ENCODE measurements at places on chromosomes 5 and 9.
A peak's percentile ranks its signal among the peaks of the same experiment; 100 is the strongest.

DNA sequence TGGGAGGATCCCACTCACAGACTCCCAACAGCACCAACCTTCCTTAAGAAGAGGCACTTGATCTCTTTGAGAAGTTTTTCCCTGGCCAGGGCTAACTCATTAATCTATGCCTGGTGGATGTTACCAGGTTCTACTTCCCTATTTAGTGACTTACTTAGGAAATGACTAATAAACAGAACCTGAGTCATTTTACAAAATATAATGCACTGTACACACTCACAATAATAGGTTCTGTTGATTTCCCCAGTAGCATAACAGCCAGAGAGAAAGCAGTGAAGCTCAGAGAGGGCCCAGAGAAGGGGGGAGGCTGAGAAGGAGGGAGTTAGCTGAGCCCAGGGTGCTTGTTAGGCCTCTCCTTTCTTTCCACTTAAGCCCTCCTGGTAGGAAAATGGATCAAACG, 27.1 kb downstream of the FRMD3 start:
- H3K27me3 ChIP-seq, result peaks cover 18% of the 10 kb centered on the region
- H3K4me1 ChIP-seq, result peaks cover 13% of the 10 kb centered on the region
- peaks cover 3% of the 10 kb centered on the region for H3K36me3 ChIP-seq
- no peak overlapping the region for H3K4me3 ChIP-seq

DNA sequence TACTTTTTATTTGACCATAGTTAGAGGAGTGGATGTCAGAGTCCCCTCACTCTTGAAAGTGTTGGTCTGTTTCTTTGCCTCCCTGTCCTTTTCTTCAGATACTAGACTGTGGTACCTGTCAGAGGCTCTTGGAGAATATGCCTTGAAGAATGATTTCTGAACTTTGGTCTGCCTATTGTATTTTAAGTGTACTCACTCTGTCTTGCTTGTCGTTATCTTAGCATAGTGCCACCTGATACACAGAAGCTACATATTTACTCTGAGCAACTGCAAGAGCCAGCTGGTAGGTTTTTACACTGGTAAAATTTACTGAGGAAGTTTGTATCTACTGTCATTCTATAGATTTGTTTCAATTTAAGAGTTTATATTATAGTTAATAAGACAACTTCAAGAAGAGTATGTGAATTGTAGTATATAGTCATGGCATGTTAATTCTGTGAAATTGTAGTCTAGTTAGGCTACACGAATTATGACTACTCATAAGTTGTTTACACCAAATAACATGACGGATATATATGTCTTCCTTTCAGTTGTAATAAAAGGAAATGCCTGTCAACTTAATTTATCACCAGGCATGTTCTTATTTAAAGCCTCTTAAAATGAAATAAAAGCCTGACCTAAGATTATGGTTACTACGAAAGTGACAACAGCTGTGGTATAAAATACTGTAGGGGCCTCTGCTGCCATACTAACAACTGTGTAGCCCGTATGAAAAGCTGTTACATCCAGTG, 201.7 kb downstream of the KDM4C start:
- peaks cover 2% of the 10 kb centered on the region for H3K36me3 ChIP-seq
- H3K27ac ChIP-seq, result no peak overlapping the region
- DNase-seq, result no peak
- no peak overlapping the region for H3K4me3 ChIP-seq

- H3K27me3 ChIP-seq, result no peaks in the 10 kb centered on the region
- H3K27ac ChIP-seq, result no peak overlapping the region
- H3K4me3 ChIP-seq, result no peak overlapping the region
- no peaks in the 10 kb centered on the region for H3K4me1 ChIP-seq
These were observed 106.7 kb downstream of the SMIM15 start for GRCh38 chr5:61055434-61056006.

- H3K36me3 ChIP-seq, result no peaks in the 10 kb centered on the region
- peaks cover 47% of the 10 kb centered on the region for H3K27me3 ChIP-seq
- no peak for DNase-seq
- H3K4me3 ChIP-seq, result no peak overlapping the region
These were observed 192.2 kb upstream of the CDKN2B start for GRCh38 chr9:22201256-22201655.

- H3K27ac ChIP-seq, result no peak overlapping the region
- no peak for DNase-seq
- no peaks in the 10 kb centered on the region for H3K27me3 ChIP-seq
- no peaks in the 10 kb centered on the region for H3K36me3 ChIP-seq
These were observed 309.2 kb upstream of the EFNA5 start for GRCh38 chr5:107979900-107980299.

GRCh38 chr5:43281840-43282658, 31.2 kb downstream of the HMGCS1 start:
- no peak overlapping the region for H3K4me3 ChIP-seq
- peaks cover 1% of the 10 kb centered on the region for H3K36me3 ChIP-seq
- H3K4me1 ChIP-seq, result no peaks in the 10 kb centered on the region
- no peaks in the 10 kb centered on the region for H3K27me3 ChIP-seq

GRCh38 chr5:607541-608428, 4.4 kb upstream of the CEP72 start:
- DNase-seq, result no peak
- H3K36me3 ChIP-seq, result no peaks in the 10 kb centered on the region
- H3K4me1 ChIP-seq, result peaks cover 24% of the 10 kb centered on the region
- no peak overlapping the region for H3K4me3 ChIP-seq

DNA sequence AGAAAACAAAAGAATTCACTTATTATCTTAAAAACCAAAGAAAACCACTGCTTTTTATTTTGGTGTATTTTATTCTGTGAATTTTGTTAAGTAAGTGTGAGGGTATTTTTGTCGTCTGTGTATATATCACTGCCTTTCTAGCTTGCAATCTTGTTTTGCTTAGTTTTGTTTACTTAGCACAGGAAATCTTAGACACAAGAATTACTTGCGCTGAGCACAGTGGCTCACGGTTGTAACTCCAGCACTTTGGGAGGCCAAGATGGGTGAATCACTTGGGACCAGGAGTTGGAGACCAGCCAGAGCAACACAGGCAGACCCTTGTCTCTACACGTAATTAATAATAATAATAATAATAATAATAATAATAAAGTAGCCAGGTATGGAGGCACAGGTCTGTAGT, 230.3 kb downstream of the PAPPA start:
- no peaks in the 10 kb centered on the region for H3K4me1 ChIP-seq
- no peaks in the 10 kb centered on the region for H3K27me3 ChIP-seq
- peaks cover 2% of the 10 kb centered on the region for H3K36me3 ChIP-seq
- no peak for DNase-seq

GRCh38 chr5:64831996-64832395, 63.3 kb downstream of the CWC27 start:
- H3K27ac ChIP-seq, result no peak overlapping the region
- H3K4me3 ChIP-seq, result no peak overlapping the region
- H3K27me3 ChIP-seq, result no peaks in the 10 kb centered on the region
- H3K36me3 ChIP-seq, result no peaks in the 10 kb centered on the region
- no peaks in the 10 kb centered on the region for H3K4me1 ChIP-seq
- DNase-seq, result no peak

GRCh38 chr9:134868751-134869553, 11.7 kb upstream of the FCN2 start:
- H3K27ac ChIP-seq, result no peak overlapping the region
- no peaks in the 10 kb centered on the region for H3K36me3 ChIP-seq
- no peak for DNase-seq
- H3K4me1 ChIP-seq, result no peaks in the 10 kb centered on the region

DNA sequence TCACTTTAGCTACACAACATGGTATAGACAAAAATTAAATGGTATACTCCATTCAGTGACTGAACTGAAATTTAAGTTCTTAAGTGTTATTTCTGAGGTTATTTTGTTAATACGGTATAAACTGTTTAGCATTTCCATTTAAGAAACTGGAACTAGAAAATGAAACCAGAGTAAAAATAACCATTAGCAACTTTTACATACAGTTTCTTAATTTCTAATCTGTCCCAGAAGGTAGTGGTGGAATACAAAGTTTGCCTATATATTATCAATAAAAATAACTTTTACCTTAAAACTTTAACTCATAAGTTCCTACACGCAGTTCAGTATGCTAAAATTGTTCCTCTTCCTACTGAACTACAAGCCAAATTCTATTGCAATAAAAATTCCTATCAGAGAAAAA, 10.3 kb downstream of the GOLPH3 start:
- peaks cover 28% of the 10 kb centered on the region for H3K4me1 ChIP-seq
- H3K27me3 ChIP-seq, result no peaks in the 10 kb centered on the region
- H3K27ac ChIP-seq, result peak overlapping the region; percentile 64
- no peak for DNase-seq

DNA sequence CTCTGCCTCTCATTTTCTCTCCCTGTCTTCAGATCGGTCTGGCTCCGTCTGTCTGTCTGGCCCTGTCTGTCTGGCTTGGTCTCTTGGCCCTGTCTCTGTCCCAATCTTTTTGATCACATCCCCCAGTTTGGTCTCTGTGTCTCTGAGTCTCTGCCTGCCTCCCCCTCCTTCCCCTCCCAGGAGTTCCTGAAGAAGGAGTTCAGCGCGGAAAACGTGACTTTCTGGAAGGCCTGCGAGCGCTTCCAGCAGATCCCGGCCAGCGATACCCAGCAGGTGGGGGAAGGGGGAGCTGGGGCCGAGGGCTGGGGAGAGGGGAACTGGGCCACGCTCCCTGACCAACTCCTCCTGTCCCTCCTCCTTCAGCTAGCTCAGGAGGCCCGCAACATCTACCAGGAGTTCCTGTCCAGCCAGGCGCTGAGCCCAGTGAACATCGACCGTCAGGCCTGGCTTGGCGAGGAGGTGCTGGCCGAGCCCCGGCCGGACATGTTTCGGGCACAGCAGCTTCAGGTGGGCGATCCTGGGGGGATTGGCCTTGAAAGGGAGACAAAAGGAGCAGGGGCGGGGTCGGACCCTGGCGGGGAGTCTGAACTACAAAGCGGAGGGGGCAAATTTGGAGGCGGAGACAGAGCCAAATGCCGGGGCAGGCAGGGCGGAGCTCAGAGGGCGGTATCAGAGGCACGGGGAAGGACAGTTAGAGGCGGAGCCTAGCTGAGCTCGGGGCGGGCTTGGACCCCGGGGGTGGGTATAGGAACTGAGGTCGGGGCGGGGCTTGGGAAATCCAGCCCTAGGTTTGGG, 9.0 kb downstream of the RGS14 start:
- peaks cover 40% of the 10 kb centered on the region for H3K36me3 ChIP-seq
- no peak for DNase-seq
- H3K27ac ChIP-seq, result peak overlapping the region; percentile 69
- peaks cover 51% of the 10 kb centered on the region for H3K4me1 ChIP-seq
- no peak overlapping the region for H3K4me3 ChIP-seq

DNA sequence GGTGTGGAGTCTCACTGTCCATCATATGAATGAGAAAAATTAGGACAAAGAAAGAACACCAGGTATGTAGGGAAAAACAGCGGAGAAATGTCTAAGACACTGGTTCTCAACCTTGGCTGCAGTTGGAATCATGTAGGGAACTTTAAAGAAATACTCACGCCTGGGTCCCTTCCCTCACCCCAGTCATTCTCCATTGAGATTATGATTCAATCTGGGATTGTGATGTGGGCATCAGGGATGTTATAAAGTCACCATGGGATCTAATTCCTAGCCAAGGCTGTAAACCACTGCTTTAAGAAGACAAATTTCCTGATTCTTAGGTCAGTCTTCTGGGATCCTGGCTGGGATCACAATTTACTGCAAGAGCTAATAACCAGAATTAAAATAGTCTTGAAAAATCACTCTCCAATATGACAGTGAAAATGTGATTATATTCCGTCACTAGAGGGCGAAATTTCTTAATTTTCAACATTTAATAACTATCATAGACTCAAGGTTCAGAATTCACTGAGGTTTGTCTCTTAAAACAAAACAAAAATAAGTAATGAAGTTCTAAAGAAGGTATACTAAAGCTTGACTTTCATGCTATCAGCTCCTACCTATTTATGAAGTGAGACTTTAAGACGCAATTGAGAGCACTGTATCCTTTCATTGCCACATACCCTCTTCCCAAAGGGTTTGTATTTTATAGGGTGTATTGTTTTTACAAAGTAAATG, 60.5 kb downstream of the GLDC start:
- no peak overlapping the region for H3K4me3 ChIP-seq
- H3K27ac ChIP-seq, result no peak overlapping the region
- H3K36me3 ChIP-seq, result no peaks in the 10 kb centered on the region

GRCh38 chr5:107805824-107806223, 135.1 kb upstream of the EFNA5 start:
- H3K27me3 ChIP-seq, result no peaks in the 10 kb centered on the region
- no peak for DNase-seq
- no peaks in the 10 kb centered on the region for H3K36me3 ChIP-seq
- no peaks in the 10 kb centered on the region for H3K4me1 ChIP-seq

- DNase-seq, result peak; percentile 84
- peak overlapping the region; percentile 93 for H3K4me3 ChIP-seq
- peaks cover 34% of the 10 kb centered on the region for H3K4me1 ChIP-seq
- H3K27me3 ChIP-seq, result no peaks in the 10 kb centered on the region
- H3K36me3 ChIP-seq, result peaks cover 50% of the 10 kb centered on the region
These were observed 45.4 kb downstream of the ANXA2R start for GRCh38 chr5:42994555-42995359.

DNA sequence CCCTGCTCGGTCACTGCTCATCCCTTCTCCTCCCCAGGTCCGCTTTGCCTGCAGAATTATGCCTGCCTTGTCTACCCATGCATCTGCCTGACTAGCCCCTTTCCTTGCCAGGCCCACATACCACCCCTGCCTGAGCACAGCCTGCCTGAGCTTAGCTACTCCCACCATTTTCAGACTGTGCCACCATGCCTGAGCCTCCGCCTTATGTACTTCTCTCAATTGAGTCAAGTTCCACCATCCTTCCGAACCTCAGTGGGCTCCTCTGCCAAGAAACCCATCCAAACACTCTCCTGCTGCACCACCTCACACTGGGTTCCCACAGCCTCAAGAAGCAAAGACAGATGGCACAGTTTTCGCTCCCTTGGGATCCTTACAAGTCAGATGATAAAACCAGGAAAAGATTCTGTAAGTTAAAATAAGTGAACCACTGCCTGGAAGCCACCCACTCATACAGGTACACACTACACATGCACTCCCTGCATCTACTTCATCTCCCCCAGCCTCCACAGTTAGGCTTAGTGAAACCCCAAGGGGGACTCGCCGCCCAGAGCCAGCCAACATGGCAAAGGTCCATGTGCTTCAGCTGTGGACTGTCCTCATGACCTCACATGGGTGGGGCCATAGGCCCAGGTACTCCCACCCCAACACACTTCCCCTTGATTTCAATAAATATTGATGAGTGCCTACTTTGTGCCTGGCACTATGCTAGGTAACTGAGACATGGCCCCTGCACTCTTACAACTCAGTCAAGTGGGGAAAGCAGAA, 23.1 kb downstream of the P4HA2 start:
- no peaks in the 10 kb centered on the region for H3K27me3 ChIP-seq
- no peak overlapping the region for H3K27ac ChIP-seq
- no peak for DNase-seq
- H3K4me1 ChIP-seq, result no peaks in the 10 kb centered on the region

GRCh38 chr5:22947921-22948320, 94.8 kb upstream of the CDH12 start:
- H3K36me3 ChIP-seq, result no peaks in the 10 kb centered on the region
- H3K4me3 ChIP-seq, result no peak overlapping the region
- no peak overlapping the region for H3K27ac ChIP-seq
- H3K4me1 ChIP-seq, result no peaks in the 10 kb centered on the region
- H3K27me3 ChIP-seq, result no peaks in the 10 kb centered on the region

- H3K4me3 ChIP-seq, result no peak overlapping the region
- DNase-seq, result no peak
- H3K27me3 ChIP-seq, result peaks cover 37% of the 10 kb centered on the region
- H3K27ac ChIP-seq, result no peak overlapping the region
- no peaks in the 10 kb centered on the region for H3K36me3 ChIP-seq
These were observed 8.0 kb downstream of the GAPT start for GRCh38 chr5:58499231-58499630.

GRCh38 chr9:130266236-130267098, 907 bp downstream of the HMCN2 start:
- DNase-seq, result no peak
- peaks cover 80% of the 10 kb centered on the region for H3K27me3 ChIP-seq
- no peaks in the 10 kb centered on the region for H3K36me3 ChIP-seq
- no peak overlapping the region for H3K27ac ChIP-seq
- no peaks in the 10 kb centered on the region for H3K4me1 ChIP-seq
- H3K4me3 ChIP-seq, result no peak overlapping the region
